ENCODE measurements at places on chromosomes 16 and 17.

DNA sequence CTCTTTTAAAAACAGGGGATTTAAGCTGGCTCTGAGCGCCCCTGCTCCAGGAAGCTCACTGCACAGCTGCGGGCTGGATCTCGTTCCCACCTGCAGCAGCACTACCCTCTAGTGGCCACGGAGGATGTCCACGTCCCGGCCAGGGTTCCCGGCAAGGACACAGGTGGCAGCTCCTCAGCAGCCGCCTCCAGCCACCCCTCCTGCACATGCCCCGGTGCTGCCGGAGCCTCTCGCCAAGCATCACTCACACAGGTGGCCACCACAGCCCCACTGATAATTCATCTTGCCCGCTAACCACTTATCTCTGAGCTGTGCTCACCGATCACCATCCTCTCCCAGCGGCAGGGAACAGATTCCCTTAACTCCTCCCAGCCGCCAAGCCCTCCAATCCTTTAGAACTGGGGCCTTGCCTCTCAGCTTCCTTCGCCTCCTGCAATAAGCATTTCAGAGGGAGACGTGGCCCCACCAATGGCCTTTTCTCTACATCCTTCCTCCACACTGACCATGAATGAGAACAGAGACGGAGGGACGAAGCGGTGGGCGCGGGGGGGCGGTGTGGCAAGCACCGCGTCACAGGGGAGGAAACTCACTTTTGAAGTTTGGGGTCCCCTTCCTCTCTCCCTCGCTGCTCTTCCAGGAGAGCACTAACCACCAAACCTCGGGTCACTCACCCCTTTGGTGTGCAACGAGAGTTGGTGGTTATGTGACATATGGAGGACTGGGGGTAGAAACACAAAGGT, 222.1 kb downstream of the RBFOX3 start:
- no peak for DNase-seq

DNA sequence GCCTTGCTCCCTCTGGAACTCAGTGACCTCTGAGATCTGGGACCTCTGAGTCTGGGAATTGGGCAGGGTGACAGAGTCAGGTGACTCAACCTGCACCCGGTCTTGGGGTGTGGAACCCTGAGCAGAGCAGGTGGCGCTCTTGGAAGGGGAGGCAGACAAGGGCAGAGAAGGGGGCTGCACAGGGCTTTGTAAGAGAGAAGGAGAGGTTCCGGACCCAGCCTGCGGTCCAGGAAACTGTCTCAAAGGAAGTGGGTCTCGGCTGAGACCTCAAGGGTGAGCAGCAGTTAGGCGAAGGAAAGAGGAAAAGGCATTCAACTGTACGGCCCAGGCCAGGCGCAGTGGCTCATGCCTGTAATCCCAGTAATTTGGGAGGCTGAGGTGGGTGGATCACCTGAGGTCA, 10.0 kb upstream of the RIPOR1 start:
- no peak for DNase-seq

GRCh38 chr17:11493936-11494335, 104.3 kb upstream of the DNAH9 start:
- DNase-seq: no peak

DNA sequence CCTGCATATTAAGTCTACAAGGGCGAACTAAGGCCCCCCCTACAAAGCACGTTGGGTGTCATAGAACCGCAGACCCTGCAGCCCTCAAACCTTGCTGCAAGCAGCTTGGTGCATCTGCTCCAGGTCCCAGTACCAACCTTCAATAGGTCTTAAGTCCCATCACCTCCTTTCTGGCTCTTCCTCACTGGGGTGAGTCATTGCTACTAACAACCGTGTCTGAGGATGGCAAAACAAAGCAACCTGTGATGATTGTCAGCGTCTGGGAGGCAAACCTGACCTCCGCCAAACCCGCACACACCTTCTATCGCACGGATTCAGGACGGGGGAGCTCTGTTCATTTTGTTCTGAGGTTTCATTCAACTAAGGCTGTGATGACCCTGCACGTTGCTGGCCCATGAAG, 138.9 kb downstream of the SLC39A11 start:
- no peak for DNase-seq

DNA sequence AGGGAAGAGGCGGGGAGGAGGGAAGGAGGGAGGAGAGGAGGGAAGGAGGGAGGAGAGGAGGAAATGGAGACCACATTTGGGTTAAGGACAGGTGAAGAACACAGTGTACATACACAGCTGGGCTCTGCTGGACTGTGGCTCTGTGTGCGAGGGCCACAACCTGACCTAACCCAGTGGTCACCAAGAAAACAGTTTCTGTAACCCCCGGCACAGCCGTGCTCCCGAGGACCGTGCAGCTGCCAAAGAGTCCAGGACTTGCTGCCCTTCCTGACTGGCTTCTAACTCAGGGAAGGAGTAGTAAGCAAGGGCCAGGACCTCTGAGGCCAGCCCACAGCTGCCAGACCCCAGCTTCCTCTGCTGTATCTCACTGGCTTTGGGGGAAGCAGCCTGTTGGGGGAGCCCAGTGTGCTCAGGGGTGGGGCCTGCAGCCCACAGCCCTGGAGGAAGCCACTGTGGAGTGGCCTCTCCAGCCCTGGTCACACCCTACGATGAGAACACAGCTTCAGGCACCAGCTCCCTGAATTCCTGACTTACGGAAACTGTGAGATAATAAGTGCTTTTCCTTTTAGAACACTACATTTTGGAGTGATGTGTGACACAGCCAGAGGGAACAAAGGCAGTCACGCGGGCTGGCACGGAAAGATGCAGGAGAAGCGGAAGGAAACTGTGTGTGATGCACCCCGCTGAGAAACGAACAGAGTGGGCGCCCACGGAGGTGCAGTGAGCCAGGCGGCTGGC, 32.3 kb downstream of the SLC7A5 start:
- DNase-seq: no peak

DNA sequence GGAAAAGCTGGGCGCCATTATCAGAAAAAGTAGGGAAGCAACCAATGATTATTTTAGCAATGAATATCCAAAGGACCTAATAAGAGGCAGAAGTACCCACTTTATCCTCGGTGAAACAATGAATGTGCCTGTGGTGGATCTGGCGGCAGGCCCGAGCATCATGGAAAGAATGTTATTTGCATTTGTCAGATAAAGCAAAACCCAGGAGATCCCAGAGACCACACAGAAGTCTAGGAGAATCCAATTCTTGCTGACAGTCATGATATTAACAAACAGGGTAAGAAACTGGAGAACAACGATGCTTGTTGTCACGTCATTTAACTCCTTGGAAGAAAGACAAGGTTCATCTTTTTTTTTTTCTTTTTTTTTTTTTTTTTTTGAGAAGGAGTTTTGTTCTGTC, 12.0 kb upstream of the TNRC6A start:
- no peak for DNase-seq

DNA sequence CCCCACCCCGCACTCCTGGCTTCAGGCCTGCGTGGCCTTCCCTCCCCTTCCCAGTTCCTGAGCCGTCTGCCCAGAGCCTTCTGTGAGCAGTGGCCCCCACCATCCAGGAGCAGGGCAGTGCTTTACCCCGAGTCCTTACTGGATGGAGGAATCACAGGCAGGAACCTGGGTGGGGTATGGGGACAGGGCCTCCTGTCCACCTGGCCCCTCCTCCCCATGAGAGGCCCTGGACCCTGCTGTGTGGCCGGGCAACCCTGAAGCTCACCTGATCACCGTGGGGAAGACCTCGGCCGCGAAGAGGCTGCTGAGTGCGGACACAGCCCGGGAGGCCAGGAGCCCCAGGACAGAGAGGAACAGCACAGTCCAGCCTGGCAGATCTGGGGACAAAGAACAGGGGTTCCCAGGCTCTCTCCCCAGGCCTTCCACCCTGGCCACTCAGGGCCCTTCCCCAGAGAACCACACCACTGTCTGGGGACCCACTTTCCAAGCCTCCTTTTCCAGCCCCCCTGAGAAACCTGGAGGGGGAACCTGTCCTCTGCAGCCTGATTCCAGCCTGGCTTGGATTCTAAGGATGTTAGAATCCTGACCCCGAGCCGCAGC, 3.2 kb downstream of the SLC22A31 start:
- DNase-seq: no peak

DNA sequence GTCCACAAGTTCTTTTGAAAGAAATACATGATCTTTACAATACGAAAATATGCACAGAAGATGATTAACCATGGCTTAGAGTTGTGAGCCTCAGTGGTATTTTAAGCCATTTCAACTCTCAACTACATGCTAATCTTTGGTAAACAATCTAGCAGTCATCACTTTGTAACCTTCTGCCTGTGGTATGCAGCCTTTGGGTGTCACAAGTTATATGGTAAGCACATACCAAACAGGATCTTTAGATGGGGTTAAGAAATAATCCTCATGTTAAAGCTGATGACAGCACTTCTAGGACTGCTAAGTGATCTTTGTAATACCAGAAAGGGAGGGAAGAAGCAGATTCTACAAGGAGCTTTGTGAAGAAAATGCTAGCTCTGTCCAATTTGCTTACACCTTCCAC, 74.3 kb downstream of the CA4 start:
- DNase-seq: no peak

- DNase-seq: no peak
These were observed 284.8 kb upstream of the WSB1 start for GRCh38 chr17:27009087-27009486.

GRCh38 chr17:4542003-4542725, 13.0 kb downstream of the MYBBP1A start:
- no peak for DNase-seq

- no peak for DNase-seq
These were observed 1.2 kb downstream of the NAGLU start for GRCh38 chr17:42537156-42537805.

DNA sequence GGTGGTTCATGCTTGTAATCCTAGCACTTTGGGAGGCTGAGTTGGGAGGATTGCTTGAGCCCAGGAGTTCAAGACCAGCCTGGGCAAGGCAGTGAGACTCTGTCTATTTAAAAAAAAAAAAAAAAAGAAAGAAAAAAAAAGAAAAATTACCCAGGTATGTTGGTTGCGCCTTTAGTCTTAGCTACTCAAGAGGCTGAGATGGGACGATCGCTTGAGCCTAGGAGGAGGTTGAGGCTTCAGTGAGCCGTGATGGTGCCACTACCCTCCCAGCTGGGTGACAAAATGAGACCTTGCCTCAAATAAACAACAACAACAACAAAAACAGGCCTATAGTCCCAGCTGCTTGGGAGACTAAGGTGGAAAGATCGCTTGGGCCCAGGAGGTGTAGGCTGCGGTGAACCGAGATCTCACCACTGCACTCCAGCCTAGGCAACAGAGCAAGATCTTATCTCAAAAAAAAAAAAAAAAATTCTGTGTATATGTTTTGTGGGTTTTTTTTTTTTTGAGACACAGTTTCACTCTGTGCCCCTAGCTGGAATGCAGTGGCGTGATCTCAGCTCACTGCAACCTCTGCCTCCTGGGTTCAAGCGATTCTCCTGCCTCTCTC, 12.5 kb upstream of the ANKRD40CL start:
- DNase-seq: peak; percentile 77

- no peak for DNase-seq
These were observed at the start of gene IRX6 for GRCh38 chr16:55323637-55324271. Gene IRX6 (plus strand): TSS chr16:55324203. CDS start chr16:55325092, 889 bp downstream.

- peak; percentile 50 for DNase-seq
These were observed at the start of gene GSE1 for GRCh38 chr16:85612801-85613603. Gene GSE1 (plus strand): TSS chr16:85613322. CDS start chr16:85613392, 70 bp downstream.

DNA sequence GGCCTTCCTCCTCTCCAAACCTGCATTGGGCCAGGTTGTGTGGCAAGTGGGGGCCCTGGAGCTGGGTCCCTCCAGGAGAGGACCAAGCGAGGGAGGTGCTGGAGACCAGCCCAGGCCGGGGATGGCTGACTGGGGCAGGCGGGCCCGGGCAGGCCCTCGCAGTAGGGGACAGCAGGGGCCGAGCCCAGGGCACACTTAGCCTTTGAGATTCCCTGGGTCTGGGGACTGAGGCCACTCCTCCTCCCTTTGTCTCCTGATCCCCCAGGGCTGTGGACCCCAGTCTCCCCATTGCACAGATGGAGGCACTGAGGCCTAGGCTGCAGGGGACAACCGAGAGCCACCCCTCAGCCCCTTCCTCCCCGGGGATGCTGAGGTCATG, 5.2 kb downstream of the FOXJ1 start:
- no peak for DNase-seq

GRCh38 chr16:73413091-73413829, 365.3 kb upstream of the ZFHX3 start:
- DNase-seq: no peak

DNA sequence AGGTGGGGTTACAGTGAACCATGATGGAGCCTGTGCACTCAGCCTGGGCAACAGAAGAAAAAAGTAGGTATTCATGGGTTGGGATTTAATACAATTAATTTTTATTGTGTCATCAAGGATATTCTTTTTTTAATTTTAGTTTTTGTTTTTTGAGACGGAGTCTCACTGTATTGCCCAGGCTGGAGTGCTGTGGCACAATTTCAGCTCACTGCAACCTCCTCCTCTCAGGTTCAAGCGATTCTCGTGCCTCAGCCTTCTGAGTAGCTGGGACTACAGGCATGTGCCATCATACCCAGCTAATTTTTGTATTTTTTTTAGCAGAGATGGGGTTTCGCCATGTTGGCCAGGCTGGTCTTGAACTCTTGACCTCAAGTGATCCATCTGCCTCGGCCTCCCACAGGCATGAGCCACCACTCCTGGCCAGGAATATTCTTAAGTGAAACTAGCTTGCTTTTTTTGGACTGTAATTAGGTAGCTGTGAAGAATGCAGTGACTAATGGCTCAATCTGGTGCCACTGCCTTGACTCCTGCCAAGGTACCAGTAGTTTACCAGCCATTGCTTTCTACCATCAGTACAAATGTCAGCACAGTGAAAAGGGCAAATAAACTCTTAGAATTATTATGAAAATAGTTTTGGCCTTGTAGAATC, 4.8 kb downstream of the PPM1D start:
- DNase-seq: no peak

DNA sequence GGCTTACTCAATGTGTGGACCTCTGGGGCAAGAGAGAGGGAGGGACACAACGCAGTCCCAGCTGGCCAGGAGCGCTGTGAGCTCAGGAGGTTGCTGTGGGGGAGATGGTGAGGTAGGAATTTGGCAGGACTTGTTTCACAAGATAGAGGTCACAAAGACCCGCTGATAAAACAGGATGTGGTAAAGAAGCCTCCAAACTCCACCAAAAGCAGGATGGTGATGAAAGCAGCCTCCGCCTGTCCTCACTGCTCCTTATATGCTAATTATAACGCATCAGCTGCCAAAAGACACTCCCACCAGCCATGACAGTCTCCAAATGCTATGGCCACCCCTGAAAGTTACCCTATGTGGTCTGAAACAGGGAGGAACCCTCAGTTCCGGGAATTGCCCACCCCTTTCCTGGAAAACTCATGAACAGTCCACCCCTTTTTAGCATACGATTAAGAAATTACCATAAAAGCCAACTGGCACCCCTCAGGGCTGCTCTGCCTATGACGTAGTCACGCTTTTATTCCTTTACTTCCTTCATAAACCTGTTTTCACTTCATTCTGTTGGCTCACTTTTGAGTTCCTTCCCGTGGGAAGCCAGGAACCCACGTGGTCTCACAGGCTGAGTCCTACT, 5.3 kb upstream of the EIF4A3 start:
- no peak for DNase-seq
